ENCODE measurements at places on chromosomes 7 and 10.
A peak's percentile ranks its signal among the peaks of the same experiment; 100 is the strongest.

DNA sequence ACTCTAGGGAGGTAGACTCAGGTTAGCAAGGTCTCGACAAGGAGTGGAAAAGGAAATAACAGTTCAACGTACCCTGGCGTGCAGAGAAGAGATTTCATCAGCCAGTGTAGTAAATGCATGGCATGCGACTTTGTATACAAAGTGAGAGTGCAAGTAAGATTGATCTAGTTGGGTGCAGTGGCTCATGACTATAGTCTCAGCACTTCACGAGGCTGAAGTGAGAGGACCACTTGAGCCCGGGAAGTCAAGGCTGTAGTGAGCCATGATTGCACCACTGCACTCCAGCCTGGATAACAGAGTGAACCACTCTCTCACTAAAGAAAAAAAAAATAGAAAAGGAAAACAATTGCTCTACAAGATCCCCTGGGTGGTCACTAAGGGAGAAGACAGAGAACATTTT is 528.6 kb downstream of the SORCS1 start:
- no peak for DNase-seq

DNA sequence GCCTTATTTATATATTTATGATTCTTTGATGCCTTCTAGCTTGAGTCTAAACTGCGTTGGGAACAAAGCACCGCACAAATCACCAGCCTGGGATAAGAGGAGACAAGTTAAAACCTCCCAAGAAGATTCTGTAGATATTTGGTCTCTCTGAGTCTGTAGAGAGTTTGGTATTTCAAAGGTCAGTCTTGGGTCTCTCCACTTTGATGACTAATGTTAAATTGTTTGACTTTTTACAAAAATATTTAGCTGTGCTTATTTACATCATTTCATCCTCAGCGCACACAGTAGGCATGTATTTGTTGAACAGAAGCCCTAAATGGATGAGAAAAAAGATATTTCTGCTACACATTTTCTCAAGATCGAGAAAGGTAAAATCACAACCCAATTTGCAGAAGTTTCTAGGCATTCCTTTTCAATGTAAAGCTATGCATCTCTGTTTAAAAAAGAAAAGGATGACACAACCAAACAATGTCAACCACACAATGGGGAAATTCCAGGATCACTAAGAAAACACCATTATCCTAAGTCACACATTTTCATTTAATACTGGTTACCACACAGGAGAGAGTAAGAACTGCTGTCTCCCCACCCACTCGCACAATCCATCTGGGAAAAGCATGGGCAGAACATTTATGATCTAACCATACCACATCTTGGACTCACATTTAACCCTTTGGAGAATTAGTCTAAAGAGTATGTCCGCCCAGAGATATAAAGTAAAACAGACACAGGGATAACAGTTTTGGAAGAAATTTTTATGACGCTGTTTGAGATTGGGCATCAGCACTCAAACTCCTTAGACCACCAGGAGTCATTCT is 4.4 kb downstream of the CDK6 start:
- DNase-seq, result no peak

DNA sequence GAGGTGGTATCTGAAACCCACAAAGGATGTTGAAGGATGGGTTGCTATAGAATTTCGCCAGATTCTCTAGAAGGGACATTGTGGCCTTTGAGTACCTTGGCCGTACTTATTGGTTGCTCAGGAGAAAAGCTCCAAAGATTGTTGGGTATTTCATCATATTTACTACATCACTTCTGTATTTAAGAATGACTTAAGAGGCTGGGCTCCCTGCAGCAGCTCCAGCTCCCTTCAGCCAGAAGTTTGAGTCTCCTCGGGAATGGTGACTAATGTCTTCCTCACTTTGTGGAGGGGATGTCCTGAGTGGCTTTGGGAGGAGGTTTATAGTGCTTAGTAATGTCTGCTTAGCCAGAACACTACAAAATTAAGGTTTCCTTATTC is 18.1 kb downstream of the MINDY4 start:
- DNase-seq, result no peak

- DNase-seq, result no peak
Observed at GRCh38 chr7:28773423-28774145, 184.5 kb downstream of the TRIL start.

DNA sequence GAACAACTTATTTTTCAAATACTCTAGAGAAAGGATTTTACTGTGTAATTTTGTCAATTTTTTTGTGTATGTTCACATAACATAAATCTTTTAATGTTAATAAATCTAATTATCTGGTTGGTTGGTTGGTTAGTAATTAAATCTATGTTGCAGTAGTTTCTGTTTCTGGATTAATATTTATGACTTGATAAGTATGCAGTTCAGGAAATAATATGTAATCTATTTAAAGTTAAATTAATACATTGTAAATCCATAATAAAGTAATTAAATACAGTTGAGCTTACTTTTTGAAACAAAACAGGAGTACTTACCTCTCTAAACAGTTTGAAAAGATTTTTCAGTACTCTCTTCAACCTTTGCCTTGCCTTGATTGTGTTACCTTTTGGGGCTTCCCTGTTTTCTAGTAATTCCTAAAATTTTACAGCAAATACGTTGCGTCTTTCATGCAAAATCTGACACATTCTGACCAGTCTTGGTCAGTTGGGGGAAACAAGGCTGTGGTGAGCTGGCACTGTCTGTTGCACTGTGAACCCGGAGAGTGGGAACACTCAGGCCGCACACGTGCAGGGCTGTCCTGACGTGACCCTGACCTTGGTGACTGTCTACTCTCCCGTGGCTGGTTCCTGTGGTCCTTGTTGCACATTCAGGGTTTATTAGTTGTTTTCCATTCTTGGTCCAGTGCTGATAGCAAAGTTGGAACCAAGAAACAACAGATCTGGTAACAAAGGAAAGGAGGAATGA is 45.6 kb upstream of the FGL2 start:
- no peak for DNase-seq

- no peak for DNase-seq
Observed at GRCh38 chr7:7125963-7126362, 56.4 kb upstream of the C1GALT1 start.

DNA sequence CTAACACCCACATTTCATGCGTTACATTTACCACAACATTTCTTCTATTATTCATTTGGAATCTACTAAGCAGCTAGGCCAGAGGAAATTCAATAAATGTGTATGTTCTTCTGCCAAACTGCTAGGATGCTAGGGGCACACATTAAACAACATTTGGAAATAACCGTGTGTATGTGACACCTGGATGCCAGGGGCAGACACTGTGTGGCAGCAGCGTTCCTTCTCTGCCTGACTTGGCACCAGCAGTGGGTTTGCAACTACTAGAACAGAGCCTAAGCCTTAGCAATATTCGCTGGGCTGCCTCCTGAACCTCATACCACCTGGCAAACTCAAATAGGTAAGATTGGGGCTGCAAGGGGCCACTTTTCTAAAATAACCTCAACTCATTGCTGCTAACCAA is 182.1 kb downstream of the CHCHD3 start:
- DNase-seq, result no peak

DNA sequence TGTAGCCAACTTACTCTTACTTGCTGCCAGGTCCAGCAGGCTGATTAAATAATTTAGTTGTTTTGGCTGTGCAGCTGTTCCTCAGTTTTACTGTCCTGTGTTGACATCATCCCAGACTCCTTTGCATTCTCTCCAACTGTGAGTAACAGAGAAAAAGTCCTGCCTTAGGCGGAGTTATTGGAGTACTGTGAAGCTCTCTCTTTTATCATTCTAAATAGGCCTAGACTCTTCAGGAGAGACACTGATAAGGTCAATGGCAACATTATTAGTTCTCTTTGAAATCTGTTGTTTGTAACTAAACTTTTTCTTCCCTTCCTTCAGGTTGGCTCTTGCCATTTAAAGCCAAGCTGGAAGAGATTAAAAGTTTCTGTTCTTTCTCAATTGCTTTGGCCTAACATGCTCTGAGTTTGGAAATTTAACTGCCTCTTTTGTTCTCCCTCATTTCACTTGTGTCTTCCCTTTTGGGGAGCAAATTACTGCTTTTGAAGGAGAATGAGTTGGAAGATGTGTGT is 215.7 kb upstream of the CSTF2T start:
- DNase-seq, result no peak

- no peak for DNase-seq
Observed at GRCh38 chr10:13634207-13634606, 47.4 kb downstream of the PRPF18 start.

- DNase-seq, result peak; percentile 63
Observed at GRCh38 chr10:79241990-79242619, 105.2 kb upstream of the PPIF start.

- DNase-seq, result no peak
Observed at GRCh38 chr10:48389272-48389671, 82.8 kb downstream of the MAPK8 start.
